Activated CD4-positive, CD25-positive, alpha-beta regulatory T cell (primary cell): ENCODE measurements at places on chromosomes 4 and X.

DNA sequence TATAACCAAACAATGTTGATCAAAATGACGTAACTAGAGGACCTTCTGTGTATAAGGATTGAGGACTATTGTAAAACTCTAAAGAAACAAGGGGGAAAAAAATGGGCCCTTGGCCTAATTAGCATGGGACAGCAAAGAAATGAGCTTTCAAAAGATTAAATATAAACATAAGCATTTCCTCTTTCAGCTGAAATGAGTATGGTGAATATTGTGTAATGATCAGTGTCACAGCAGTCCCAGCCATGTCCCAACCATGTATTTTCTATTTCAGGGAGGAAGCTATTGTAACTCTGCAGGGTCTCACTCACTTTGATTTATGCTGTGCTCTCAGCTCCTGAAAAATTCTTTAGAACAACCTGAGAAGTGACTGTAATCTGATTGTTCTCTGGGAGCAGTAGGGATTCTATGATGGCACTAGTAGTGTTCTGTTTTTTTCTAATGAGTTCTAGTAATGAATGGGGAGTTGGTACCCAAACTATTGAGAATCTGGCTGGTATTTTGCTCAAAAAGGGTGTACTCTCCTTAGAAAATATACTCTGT lies 25.8 kb downstream of the ANXA10 start:
- no peak for DNase-seq

- DNase-seq = no peak
Observed at GRCh38 chr4:17664755-17665154, 50.3 kb downstream of the MED28 start.

DNA sequence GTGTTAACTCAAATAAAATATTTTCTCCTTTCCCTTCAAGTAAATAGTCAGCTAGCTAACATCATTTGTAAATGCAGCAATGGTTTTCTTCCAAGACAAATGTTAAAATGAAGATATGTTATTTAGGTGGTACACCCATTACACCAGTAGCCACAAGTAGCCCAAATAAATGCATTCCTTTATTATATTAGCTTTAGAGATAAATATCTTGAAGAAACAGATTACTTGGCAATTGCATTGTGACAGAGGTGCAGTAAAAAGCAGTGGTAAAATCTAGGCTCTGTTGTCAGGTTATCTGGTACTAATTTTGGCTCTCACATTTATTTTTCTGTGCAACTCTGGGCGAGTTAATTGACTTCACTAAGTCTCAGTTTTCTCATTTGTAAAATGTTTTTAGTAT lies 193.0 kb downstream of the NAA11 start:
- no peak for DNase-seq

DNA sequence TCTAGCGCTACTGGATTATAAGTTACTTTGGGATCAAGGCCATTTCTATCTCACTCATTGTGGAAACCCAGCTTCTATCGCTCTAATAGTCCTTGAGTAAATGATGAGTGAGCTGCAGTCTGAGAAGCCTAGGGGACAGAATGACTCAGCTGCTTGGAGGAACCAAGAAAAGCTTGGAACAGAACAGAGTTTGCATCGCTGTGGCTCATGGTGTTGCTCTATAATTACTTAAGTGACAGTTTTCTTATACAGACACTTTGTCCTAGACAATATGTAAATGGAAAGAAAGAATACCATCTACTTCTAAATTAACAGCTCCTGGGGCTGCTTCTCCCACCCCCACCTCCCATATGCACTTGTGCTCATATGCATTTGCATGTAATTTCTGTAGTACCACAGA lies 156.9 kb downstream of the SLIT2 start:
- DNase-seq = no peak

- no peak for DNase-seq
Observed at GRCh38 chr4:73803213-73803612, 33.3 kb upstream of the CXCL6 start.

DNA sequence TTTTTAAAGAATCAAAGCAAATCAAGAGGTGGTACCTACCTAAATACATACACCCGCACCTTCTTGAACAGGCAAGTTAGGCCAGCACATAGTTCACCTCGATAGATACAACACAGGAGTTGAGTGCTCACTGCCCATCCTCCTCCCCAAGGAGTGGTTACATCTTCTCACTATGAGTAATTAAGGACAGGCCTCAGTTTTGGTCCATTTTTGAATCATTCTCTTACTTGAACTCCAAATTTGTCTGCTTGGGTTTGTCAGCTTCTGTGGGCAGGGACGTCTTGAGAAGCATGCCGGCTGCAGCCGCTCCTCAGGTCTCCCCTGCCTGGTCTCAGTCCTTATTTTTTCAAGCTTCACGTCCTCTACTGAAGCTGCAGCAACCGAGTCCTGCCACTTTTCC lies 190.6 kb upstream of the RBPJ start:
- no peak for DNase-seq

- no peak for DNase-seq
Observed at GRCh38 chrX:118963159-118963558, 11.3 kb upstream of the LONRF3 start.

DNA sequence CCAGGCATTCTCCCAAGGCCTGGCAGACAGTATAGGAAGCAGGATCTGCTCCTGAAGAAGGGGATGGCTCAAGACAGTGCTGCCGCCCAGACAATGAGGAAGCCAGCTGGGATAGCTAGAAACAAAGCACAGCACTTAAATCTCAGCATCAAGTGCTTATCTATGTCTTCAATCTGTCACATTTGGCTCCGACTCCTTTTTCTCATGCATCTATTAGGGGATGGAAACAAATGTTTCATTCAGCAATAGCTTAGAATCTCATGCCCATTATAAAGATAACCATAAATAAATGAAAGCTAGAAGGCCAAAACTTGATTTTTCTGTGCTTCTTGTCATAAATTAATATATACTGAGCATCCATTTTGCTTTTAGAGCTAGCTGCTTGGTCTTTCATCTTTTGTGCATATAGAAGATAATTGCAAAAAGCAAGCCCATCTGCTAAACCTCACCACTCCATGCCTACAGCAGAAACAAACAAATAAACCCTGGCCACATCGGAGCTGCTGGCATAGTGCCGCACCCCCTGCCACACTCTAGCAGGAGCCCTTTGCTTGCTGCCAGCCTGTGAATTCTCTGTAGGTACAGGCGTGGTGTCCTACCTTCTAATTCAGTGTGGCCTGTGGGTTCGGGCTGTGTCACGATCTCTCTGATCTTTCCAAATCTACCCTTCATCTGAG lies 75.9 kb downstream of the AASDH start:
- no peak for DNase-seq

GRCh38 chr4:6493658-6494304 lies 21.4 kb upstream of the PPP2R2C start:
- DNase-seq = no peak

GRCh38 chr4:20687864-20688263 lies 12.4 kb upstream of the PACRGL start:
- no peak for DNase-seq

DNA sequence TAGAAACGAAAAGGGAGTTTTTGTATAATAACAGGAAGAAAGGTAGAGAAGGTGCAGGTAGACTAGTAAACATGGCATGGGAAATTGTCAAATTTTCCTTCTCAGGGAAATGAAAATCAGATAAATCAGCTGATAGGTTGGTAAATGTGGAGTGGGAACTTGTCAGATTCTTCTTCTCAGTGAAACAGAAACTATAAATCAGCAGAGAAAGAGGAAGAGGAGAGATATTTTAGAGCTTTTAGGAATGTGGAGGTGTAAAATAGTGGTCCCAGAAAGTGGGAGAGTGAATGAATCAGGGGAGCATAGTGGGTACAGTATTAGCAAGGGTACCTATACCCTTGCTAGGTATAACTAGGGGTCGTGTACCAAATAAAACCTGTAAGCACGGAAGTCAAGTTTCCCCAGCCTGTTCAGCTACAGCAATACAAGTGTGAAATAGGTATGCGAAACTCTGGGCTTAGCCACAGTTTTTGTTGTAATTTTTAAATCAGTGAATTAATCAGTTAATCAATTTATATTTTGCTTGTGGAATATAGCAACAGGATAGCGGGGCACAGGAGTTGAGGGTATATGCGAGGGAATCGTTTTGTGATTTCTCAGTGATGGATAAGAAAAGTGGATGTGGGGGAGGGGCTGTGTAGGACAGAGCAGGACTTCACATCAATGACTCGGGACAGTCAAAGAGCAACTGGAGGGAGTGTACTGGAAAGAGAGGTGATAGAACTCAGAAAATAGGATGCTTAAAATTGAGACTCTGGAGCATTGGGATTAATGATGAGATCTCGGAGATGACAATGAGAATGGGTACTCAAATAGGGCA lies 561.5 kb downstream of the INPP4B start:
- DNase-seq = no peak

- no peak for DNase-seq
Observed at GRCh38 chr4:78951862-78952472, 12.7 kb upstream of the PAQR3 start.
